ENCODE measurements at places on chromosomes 12 and 14.

DNA sequence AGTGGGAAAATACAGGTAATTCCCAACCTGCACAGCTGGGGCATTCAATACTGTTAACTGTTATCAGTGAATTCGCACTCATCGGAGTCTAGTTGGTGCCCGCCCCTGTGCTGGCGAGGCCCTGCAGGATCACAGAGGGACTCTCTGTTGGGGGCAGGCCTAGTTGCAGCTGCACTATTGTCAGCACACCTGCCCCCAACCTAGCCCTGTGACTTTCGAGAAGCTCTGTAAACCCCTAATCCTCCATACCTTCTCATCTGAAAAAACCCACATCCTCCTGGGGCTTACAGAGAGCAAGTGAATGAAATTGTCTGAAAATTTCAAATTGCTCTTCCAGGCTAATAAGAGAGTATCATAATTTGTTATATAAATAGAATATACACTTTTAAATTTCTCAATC is 132.2 kb upstream of the NUDT4 start:
- no peak for DNase-seq

DNA sequence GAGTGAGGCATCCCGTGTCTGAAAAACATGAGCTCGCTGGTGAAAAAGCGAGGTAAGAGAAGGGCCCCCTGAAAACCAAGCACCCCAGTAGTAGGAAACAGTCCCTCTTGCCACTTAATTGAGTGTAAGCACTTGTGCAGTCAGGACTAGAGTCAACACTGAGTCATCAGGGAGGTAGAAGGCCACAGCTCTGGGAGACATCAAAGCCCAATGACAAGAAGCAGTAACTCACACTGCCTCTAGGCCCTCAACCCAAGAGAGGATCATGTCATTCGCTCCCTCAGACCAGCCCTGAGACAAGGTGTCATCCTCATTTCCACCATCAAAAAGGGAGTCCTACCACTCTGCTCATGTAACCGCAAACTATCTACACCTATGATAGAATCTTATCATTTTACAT is 17.8 kb downstream of the POMT2 start:
- peak; percentile 37 for DNase-seq

DNA sequence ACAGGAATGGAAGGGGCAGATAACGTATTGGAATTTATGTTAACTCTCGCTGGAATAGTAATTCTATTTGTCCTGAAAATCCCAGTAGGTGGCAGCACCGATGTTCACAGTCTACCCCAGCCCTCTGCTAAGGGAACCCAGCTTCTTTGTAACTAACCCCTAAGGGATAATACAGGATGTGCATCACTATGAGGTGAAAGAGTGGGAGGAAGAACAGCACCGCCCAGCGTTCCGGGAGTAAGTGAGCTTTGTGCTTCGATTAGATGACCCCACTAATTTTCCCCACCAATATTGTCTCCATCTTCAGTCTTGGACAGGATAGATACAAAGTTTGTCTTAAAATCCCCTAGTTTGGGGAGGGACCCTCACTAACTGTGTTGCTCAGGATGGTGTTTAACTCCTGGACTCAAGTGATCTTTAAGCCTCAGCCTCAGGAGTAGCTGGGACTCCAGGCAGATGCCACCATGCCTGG is 2.7 kb downstream of the SLC2A3 start:
- DNase-seq: peak; percentile 89

DNA sequence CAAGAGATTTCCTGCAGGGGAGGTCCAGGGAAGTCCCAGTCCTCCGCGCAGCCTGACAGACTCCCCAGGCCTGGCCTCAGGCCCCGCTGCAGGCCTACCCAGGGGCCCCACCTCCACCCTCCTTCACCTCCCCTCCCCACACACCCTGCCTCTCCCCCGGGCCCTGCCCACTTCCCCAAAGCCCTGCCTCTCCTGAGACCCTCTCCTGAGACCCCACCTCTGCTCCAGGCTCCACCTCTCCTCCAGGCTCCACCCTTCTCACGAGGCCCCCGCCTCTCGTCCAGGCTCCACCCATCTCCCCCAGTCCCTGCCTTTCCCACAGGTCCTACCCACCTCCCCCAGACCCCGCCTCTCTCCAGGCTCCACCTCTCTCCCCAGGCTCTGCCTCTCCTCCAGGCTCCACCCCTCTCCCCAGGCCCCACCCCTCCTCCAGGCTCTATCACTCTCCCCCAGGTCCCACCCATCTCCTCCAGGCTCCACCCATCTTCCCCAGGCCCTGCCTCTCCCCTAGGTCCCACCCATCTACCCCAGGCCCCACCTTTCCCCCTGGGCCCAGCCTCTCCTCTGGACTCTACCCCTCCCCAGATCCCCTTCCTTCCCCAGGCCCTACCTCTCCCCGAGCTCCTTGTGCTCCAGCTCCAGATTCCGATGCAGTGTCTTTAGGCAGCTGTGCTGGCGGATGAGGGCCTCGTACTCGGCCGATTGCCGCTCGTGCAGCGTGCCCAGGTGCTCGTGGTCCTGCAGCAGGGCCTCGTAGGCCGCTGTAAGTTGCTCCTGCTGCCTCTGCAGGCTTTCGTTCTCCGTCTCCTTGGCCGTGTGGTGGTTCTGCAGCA is 58.8 kb upstream of the GPR68 start:
- DNase-seq: no peak

- peak; percentile 29 for DNase-seq
Observed at GRCh38 chr12:5969974-5970690, 25.1 kb upstream of the ANO2 start.

- DNase-seq: peak; percentile 10
Observed at GRCh38 chr12:49588721-49589516, 16.5 kb downstream of the FAM186B start.

GRCh38 chr14:66045572-66046021 is 440.6 kb upstream of the CCDC196 start:
- peak; percentile 36 for DNase-seq

DNA sequence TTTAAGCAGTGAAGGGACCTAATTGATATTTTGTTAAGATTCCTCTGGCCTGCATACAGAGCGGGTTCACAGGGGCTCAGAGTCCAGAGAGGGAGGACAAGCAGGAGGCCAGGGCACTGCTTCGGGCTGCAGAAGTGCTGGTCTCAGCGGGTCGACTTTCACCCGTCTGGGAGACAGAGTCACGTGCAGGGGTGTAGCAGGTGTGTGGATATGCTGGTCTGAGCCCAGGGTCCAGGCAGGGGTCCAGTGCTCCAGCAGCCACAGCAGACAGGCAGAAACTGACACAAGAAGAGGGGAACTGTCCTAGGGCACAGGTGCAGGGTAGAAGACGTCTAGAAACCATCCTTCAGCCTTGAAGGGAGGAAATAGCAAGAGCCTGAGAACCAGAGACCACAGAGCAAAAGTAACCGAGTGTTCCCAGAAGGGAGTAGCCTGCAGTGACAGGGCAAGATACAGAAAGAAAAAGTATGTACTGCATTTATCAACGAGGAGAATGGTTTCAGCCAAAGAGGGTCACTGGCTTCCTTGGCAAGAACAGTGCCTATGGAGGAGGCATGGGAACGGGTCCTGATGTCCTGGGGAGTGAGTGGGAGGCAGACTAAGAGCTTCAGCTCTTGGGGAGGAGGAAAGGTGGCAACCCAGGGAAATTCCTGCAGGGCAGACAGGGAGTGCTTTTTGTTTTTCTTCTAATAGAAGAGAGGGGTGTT is 28.7 kb downstream of the FBXO21 start:
- no peak for DNase-seq

- DNase-seq: no peak
Observed at GRCh38 chr14:78202163-78202562, 32.0 kb downstream of the NRXN3 start.

GRCh38 chr14:105065280-105066228 is at the start of gene GPR132:
TSS of gene GPR132 (minus strand) at chr14:105065430. CDS start at chr14:105055420, 10,010 bp downstream.
- no peak for DNase-seq

DNA sequence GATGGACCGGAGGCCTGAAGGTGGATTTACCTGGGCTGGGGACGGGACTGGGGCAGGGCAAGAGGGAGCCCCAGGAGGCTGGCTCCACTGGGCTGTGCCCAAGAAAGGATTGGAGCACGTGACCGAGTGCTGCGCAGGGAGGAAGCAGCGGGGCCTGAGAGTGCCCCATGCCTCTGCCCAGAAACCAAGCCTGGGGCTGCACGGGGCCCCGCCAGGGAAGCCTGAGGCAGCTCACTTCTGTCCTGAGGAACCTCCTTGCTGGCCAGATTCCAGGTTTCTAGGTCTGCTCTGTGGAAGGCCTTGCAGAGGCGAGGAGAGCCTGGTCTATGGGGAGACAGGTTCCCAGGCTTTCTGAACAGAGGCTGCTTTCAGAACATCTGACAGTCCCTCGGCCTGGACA is 10.4 kb downstream of the NGB start:
- no peak for DNase-seq

DNA sequence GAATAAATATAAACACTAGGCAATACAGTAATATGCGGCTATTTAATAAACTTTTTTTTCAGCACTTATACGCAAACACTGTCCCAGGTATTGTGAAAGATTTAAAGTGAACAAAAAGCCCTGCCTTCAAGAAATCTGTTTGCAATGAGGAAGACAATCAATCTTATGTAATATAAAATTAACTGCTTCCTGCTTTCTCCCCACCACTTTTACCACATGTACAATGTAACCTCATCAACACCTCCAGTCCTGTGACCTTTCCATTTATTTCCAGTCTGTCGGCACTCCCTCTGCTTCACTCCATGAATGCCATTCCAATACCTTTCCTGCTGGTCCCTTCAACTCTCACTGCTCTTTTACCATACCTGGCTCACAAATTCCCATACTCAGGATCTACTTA is 10.5 kb downstream of the SNX6 start:
- no peak for DNase-seq

DNA sequence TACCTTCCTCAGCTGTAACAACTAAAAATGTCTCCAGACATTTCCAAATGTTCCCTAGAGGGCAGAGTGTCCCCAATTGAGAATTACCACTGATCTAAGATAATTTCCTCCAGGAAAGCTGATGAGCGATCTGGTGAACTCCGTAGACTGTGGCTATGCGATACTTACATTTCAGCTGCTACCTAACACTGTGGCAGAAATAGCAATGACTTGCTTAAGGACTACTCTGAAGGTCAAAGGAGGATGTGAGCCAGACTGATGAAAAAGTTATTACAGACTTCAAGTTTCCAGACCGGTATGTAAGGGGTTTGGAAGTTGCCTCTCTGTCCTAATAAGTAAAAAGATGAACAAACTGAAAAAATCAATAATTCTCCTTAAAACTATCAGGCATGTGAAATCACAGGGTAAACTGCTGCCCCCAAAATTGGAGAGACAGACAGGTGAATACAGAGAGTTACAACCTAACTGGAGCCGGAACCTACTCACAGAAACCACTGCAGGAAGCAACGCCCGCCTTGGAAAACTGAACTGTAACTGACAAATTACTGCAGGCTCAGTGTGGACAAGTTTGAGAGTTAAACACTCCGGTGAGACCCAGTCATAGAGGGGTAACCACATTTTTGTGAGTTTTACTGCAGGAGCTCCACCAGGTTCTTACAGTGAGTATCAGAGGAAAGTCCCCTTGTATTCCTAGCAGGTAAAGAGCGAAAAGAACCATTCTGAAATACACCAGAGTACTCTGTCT is 60.0 kb upstream of the PARP11 start:
- DNase-seq: no peak
